ENCODE measurements at places on chromosomes 2 and 18.
A peak's percentile ranks its signal among the peaks of the same experiment; 100 is the strongest.

DNA sequence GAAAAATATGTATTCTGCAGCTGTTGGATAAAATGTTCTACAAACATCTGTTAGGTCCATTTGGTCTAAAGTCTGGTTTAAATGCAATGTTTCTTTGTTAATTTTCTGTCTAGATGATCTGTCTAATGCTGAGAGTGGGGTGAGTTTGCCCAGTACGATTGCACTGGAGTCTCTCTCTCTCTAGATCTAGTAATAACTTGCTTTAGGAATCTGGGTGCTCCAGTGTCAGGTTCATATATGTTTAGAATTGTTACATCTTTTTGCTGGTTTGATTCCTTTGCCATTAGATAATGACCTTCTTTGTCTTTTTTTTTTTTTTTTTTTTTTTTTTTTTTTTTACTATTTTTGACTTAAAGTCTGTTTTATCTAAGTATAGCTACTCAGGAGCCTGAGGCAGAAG lies 10.4 kb downstream of the GCC2 start:
- no peak for DNase-seq

DNA sequence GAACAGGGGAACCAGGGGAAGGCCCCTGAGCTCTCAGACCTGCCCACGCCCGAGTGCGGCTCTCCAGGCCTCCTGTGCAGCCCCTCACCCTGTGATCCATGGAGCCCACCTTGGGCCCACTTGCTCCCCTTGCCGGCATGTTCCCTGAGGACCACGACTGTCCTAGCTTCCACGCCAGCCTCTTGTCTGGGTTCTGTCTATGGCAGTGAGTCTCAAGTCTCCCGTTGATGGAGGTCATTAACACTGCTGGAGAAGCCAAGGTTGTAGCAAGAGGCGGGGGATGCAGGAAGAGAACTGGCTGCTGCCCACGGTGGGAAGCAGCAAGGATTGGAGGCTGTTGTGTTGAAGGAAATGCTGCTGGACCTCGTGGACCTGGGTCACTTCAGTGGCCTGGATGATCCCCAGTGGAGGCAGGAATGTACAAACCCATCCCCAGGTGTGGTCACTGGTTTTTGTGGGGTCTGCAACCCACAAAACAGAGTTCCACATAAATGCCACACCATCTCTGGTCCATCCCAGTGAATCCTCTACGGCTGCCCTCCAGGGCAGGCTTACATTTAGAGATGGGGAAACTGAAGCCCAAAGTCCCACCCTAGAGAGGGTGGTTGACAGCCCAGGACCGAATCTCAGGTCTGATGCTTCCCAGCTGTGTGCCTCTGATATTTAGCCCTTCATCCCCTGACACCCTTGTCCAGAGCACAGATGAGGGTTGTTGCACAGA lies 150.3 kb downstream of the NDUFA10 start:
- DNase-seq: no peak

DNA sequence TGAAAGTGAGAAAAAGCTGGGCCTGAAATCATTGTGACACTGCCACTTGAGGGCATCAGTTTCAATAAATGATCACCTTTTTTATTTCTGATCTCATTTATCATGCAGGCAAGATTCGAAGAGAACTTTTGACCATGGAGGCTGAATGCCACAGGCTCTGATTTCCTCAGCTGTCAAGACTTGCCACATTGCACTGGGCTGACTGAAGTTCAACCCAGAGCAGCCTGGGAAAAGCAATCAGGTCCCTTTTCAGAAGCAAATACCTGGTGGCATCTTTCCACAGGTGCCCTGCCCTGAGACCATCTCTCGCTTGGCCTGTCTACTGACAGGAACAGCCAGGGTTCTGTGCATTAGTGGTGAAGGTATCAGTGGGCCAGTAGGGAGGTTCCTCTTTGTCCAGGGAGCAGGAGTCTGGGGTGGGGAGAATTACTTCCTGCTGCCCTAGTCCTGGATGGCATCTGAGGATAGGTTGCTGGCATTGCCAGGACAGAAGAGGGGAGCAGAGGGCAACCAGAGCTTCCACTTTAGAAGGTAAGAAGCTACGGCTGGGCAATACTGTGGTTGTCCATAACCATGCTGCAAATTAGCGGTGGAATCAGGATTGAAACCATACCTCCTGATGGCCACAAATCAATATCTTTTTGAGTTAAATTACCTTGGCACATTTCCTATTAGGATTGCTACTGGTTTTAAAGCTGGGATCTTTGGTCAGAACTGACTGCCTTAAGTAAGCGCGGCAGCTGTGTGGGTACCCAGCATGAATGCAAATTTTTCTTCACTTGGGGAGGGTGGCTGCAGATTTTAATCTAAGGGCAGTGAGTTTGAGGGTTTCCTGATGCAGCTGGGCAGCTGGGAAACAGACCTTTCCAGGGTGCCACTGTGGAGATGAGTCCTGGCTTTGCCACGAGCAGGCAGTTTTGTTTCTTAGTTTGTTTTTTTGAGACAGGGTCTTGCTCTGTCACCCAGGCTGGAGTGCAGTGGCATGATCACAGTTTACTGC lies 394.5 kb downstream of the ALK start:
- no peak for DNase-seq

- no peak for DNase-seq
These were observed 57.0 kb downstream of the TTC32 start for GRCh38 chr2:19844750-19845149.

DNA sequence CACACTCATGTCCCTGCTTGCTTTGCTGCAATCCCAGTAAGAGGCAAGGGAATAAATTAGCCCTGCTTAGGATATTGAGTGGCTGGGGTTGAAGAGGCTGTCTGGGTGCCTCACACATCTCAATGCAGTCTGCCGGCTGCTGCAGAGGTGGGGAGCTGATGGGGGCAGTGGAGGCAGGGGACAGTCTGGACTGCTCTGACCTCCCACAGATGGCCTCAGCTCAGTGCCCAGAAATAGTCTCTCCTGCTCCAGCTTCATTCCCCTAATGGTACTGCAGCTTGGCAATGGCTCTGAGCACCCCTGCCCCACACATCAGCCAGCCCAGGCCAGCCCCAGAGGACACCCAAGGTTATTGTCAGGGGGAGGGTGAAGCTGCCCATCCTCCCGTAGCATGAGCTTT lies 21.5 kb upstream of the TNS1 start:
- no peak for DNase-seq

DNA sequence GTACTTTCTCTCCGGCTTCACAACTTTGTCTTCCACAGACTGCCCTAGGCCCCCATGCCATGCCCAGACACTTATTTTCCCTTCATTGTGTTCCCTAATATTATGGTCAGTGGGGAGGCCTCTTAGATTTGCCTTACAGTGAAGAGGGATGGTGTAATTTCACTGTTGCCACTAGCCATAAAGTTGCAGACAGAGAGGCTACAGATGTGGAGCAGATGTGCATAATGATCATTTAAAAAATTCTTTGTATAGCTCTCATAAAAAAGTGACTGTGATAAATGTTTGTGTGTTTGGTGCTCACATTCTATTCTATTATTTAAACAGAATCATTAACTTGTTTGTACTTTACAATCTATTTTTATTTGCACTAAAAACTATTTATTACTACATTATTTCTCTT lies 67.5 kb upstream of the FN1 start:
- no peak for DNase-seq

- no peak for DNase-seq
These were observed 15.3 kb downstream of the SP9 start for GRCh38 chr2:174350018-174350417.

- DNase-seq: no peak
These were observed 23.2 kb downstream of the MC2R start for GRCh38 chr18:13892098-13892497.

DNA sequence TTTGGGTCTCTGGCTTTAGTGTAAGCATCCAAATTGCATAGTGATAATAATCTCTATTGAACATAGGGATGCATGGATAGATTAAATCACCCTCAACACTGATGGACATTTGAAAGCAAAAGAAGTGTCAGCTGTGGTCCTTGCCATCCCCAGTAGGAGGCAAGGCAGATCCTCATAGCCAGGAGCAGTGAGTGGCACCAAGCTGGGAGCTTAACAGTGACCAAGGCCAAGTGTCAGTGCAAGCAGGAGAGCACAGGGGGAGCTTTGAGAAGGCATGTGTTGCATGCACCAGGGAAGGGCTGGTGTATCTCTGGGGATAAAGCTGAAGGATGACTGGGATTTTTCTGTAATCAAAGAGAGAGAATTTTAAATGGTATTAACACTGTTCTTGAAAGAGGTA lies 14.7 kb downstream of the SLC14A1 start:
- no peak for DNase-seq

GRCh38 chr2:4914551-4914950 lies 777.6 kb upstream of the SOX11 start:
- no peak for DNase-seq

GRCh38 chr18:38948436-38948835 lies 1382.8 kb upstream of the CELF4 start:
- DNase-seq: no peak

GRCh38 chr2:30147196-30147714 lies 448 bp downstream of the YPEL5 start:
- peak; percentile 41 for DNase-seq

DNA sequence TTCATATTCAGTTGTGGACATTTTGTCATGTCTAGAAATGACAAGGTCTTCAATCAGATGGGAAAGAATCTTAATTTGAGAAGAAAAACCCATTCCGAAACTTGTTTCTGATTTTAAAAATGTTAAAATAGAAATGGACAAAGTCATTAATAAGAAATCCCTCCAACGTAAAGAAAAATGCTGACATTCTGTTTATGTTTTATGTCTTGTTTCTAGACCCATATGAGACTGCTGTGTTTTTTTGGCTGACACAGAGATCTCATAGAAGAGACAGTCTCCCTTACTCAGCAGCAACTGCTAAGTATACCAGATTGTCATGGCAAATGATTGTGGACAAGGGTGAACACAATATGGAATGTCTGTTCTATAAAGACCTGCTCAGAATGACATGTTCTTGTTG lies 538.5 kb downstream of the ZEB2 start:
- DNase-seq: no peak

- DNase-seq: no peak
These were observed 616.3 kb downstream of the EPHA4 start for GRCh38 chr2:220955776-220956175.

- DNase-seq: no peak
These were observed 270.9 kb upstream of the TCF4 start for GRCh38 chr18:55858661-55859515.

DNA sequence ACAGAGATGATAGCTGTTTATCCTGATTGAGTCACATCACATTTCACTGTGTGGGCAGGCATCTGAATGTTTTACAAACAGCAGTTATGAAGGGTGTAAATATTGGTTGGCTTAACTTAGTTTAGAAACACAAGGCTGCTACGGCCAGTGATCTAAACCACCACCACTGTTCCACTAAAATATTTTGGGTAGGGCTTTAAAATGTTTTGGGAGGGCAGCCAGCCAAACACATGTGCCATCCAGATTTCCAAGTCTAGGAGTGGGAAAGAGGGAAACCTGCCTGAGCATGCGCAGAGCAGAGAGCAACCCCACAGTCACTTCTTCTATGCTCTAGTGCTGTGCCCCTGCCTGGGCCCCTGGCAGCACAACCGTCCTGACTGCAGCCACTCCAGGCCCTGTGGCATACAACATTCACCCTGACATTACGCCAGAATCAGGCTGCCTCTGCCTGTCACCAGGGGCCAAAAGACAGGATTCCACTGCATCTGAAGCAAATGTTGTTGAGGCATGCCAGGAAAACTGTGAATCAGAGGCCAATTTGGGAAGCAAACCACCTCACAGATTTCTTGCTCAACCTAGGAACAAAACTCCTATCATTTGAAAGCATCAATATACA lies 74.8 kb upstream of the COL5A2 start:
- DNase-seq: no peak

DNA sequence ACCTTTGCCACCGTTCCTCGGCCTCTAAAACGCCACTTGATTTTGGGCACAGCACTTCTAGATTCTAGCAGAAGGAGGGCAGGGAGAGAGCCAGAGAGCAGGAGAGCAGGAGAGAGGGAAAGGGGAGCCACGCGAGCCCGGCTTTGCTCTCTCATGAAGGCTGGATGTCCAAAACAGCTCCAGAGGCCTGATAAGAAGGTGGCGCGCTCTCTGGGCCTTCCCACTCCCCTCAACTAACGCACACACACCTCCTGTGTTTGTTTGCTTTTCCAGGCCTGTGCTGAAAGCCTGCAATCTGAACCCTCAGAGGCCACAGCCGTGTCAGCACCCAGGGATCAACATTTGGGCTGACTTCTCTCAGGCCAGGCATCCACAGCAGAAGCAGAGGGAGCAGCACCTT lies 184.8 kb upstream of the SOX11 start:
- no peak for DNase-seq

GRCh38 chr2:126475031-126475430 lies 180.9 kb upstream of the GYPC start:
- no peak for DNase-seq

DNA sequence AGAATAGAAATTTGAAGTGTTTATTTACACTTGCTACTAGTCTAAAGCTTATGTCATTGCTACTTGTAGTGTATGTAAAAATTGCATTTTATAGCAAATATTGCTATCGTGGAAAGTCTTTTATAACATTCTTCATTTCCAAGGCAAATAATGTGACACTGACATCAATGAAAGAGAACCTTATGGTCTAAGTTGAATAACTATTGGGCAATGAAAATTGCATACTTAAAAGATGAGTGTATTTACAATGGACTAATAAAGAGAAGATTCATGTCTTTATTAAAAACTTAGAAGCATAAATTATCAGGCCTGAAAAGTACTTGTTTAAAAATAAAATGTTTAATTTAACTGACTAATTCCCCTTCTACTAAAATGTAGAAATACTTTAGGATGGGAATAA lies 82.2 kb downstream of the LRP1B start:
- no peak for DNase-seq

DNA sequence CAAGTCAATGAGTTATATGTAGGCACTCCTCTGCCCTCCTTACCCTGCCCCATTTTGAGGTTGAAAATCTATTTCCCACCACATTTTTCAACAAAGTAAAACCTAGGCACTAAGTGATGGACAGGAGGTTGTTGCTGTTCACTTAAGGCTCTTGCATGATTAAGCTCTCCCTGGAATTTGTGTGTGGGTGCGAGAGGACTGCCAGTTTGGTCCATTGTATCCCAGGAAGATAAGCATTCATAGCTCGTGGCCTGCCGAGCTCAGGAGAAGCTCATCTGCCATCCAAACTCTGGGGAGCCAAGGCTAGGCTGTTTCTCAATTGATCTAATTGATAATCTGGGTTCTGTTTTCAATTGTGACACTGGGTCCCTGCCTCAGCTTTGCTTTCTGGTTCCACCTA lies 4.7 kb upstream of the MAP4K4 start:
- no peak for DNase-seq

GRCh38 chr2:155663265-155663664 lies 669.3 kb downstream of the NR4A2 start:
- no peak for DNase-seq

DNA sequence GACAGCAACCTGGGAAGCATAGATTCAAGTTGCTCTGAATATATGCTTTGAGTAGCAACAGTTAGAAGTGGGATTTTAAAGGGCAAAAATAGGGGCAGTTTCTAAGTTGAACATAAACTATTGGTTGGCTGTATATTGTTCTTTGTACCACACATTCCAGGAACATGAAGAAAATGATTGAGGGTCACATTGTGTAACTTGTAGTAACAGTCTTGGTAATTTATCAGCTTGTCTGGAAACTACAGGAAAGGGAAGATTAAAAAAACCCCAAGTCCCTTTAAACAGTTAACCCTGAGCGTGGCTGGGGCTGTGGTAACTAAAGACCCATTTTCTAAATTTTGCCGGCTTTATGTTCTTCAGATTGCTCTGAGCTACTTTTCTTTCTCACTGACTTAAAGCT lies 7.4 kb downstream of the PLEKHB2 start:
- DNase-seq: no peak

GRCh38 chr2:3533836-3534235 lies 14.5 kb upstream of the ADI1 start:
- DNase-seq: no peak

- no peak for DNase-seq
These were observed 67.7 kb upstream of the CDKL4 start for GRCh38 chr2:39311469-39311868.

- no peak for DNase-seq
These were observed 295.1 kb downstream of the ASXL3 start for GRCh38 chr18:33873112-33873511.

Measured in stimulated activated naive CD8-positive, alpha-beta T cell treated with anti-CD3 and anti-CD28 coated beads, Interleukin-15, Interleukin-2, amounts not matched to agents 100 U/mL and 50 U/mL, for 24 hours (primary cell).